Chondrocyte (in vitro differentiated cells): ENCODE measurements at places on chromosomes 5 and 9.
A peak's percentile ranks its signal among the peaks of the same experiment; 100 is the strongest.

DNA sequence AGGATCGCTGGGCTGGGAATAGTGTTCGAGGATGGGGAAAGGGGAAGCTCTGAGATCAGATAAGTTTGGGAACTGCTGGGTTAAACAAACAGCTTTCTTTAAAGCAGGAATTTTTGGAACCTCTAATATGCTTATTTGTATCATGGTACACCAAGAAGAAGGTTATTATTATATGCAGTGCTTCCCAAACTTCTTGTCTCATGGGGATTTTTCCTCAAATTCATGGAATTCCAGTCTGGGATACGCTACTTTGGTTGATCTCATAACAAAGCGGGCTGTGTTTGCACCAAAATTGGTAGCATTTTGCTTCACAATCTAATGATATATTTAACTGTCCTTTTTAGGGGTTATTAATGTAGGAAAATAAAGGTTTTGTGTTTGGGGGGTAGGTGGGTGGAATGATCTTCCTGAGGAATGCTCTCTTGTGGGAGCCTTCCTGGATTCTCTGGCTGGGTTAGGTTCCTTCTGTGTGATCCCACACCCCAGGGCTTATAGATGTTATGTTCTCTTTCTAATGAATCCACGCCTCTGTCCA, 116.2 kb upstream of the PANK3 start:
- H3K27me3 ChIP-seq: no peaks in the 10 kb centered on the region
- H3K36me3 ChIP-seq: peaks cover 28% of the 10 kb centered on the region
- H3K4me3 ChIP-seq: no peak overlapping the region
- no peak overlapping the region for H3K27ac ChIP-seq
- peaks cover 27% of the 10 kb centered on the region for H3K4me1 ChIP-seq

GRCh38 chr5:4188704-4189103, 593.1 kb downstream of the IRX1 start:
- no peak for DNase-seq
- no peaks in the 10 kb centered on the region for H3K4me1 ChIP-seq
- peaks cover 2% of the 10 kb centered on the region for H3K36me3 ChIP-seq
- H3K4me3 ChIP-seq: no peak overlapping the region

- H3K27me3 ChIP-seq: peaks cover 5% of the 10 kb centered on the region
- DNase-seq: no peak
- no peaks in the 10 kb centered on the region for H3K4me1 ChIP-seq
- no peak overlapping the region for H3K4me3 ChIP-seq
- no peaks in the 10 kb centered on the region for H3K36me3 ChIP-seq
Measured at GRCh38 chr5:178259623-178260536, 27.3 kb upstream of the PHYKPL start.

- peaks cover 39% of the 10 kb centered on the region for H3K4me1 ChIP-seq
- no peak overlapping the region for H3K4me3 ChIP-seq
- no peak for DNase-seq
- H3K27ac ChIP-seq: peak overlapping the region; percentile 90
- peaks cover 14% of the 10 kb centered on the region for H3K36me3 ChIP-seq
Measured at GRCh38 chr5:111830333-111830732, 73.3 kb upstream of the NREP start.

- no peak overlapping the region for H3K4me3 ChIP-seq
- no peaks in the 10 kb centered on the region for H3K36me3 ChIP-seq
- DNase-seq: no peak
- peak overlapping the region; percentile 60 for H3K27ac ChIP-seq
Measured at GRCh38 chr5:17379100-17379951, 118.7 kb upstream of the TAF11L2 start.

GRCh38 chr5:107633171-107633901, 37.4 kb downstream of the EFNA5 start:
- no peaks in the 10 kb centered on the region for H3K27me3 ChIP-seq
- H3K4me3 ChIP-seq: no peak overlapping the region
- no peaks in the 10 kb centered on the region for H3K36me3 ChIP-seq
- peaks cover 48% of the 10 kb centered on the region for H3K4me1 ChIP-seq

DNA sequence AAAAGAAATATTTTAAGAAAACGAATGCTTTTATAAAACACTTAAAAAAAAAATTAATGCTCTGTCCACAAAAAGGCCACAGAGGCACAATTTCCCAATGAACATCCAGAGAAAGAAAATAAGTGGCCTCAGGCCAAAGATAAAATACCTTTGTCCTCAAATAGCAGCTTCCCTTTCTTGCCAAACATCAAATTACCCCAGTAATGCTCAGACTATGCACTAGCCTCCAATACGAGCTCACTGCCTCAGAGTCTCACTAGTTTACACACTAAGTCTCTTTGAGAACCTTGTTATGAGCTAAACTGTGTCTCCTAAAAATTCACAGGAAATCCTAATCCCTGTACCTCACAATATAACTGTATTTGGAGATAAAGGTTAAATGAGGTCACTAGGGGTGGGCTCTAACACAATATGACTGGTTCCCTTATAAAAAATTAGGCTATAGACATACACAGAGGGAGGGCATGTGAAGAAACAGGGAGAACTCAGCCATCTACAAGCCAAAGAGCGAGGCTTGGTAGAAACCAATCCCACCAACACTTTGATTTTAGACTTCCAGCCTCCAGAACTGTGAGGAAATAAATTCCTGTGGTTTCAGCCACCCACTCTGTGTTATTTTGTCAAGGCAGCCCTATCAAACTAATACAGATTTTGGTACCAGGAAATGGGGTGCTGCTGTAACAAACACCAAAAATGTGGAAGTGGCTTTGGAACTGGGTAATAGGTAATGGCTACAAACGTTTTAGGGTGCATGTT, 4.4 kb downstream of the MPDZ start:
- H3K27me3 ChIP-seq: no peaks in the 10 kb centered on the region
- H3K36me3 ChIP-seq: no peaks in the 10 kb centered on the region
- H3K4me3 ChIP-seq: no peak overlapping the region

DNA sequence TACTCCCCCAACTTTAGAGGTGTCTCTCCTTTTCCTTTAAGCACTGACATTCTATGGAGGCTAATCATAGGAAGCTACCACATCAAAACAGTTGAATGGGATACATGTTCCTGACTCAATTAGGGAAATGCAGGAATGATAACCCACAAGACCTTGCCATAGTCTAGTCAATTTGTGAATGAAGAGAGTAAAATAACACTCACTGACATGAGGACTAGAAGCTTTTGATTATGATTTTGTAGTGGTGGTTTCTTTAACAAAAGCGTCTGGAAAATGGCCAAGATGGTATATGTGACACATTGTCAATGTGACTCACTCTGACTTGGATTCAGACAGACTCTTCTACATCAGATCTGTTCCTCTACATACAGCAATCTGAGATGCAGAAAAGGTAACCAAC, 13.7 kb upstream of the PRELID2 start:
- no peaks in the 10 kb centered on the region for H3K4me1 ChIP-seq
- H3K4me3 ChIP-seq: no peak overlapping the region
- no peaks in the 10 kb centered on the region for H3K36me3 ChIP-seq

GRCh38 chr5:178123966-178124925, 6.6 kb upstream of the RMND5B start:
- no peaks in the 10 kb centered on the region for H3K27me3 ChIP-seq
- DNase-seq: no peak
- H3K36me3 ChIP-seq: no peaks in the 10 kb centered on the region
- no peaks in the 10 kb centered on the region for H3K4me1 ChIP-seq
- no peak overlapping the region for H3K27ac ChIP-seq
- H3K4me3 ChIP-seq: no peak overlapping the region

GRCh38 chr5:57434227-57434640, 48.4 kb downstream of the ACTBL2 start:
- no peaks in the 10 kb centered on the region for H3K27me3 ChIP-seq
- H3K4me1 ChIP-seq: peaks cover 43% of the 10 kb centered on the region
- no peak for DNase-seq

- DNase-seq: no peak
- no peaks in the 10 kb centered on the region for H3K27me3 ChIP-seq
- H3K4me1 ChIP-seq: peaks cover 9% of the 10 kb centered on the region
- H3K4me3 ChIP-seq: no peak overlapping the region
- H3K27ac ChIP-seq: no peak overlapping the region
Measured at GRCh38 chr9:112841261-112841660, 49.4 kb downstream of the SLC46A2 start.

DNA sequence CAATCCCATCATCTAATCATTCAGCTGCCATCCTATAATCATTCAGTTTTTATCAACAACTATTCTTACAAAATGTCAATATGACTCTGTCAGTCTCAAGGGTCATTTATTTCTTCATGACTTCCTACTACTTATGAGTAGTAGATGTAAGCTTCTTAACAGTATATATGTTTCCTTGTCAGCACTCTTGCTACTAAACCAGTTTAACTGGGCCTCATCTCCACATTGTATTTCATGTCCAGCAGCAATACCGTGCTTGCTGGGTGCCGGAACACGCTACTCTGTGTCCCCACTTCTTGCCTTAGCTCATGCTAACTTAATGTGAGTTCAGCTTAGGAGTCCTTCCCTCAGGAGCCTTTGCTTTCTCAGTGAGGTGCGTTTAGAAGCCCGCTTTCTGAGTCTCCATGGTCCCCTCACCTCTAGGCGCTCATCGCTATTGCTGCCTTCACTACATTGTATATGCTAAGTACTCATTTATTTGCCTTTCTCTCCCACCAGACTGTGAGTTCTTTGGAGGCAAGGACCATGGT, 32.9 kb downstream of the ELL2 start:
- H3K27ac ChIP-seq: peak overlapping the region; percentile 0
- H3K27me3 ChIP-seq: no peaks in the 10 kb centered on the region
- peaks cover 8% of the 10 kb centered on the region for H3K36me3 ChIP-seq
- peaks cover 49% of the 10 kb centered on the region for H3K4me1 ChIP-seq
- no peak for DNase-seq
- no peak overlapping the region for H3K4me3 ChIP-seq

DNA sequence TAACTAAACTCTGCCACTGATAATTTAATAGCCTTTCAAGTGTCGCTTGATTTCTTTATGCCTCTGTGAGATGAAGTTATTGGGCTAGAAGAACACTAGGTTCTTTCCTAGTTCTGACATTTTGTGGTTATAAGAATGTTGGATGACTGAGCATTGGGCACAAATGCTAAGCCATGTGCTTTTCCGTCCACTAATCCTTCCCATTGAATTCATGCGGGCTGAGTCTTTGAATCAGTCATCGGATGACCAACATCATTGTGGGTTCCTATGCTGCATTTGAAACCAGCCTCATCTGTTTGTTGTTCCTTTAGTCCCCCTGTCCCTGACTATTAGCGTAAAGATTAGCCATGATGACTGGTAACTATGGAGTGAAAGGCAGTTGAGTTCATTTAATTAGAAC, 58.5 kb downstream of the ALDH1A1 start:
- H3K36me3 ChIP-seq: no peaks in the 10 kb centered on the region
- H3K4me3 ChIP-seq: no peak overlapping the region
- no peaks in the 10 kb centered on the region for H3K4me1 ChIP-seq
- H3K27me3 ChIP-seq: peaks cover 26% of the 10 kb centered on the region
- H3K27ac ChIP-seq: no peak overlapping the region

DNA sequence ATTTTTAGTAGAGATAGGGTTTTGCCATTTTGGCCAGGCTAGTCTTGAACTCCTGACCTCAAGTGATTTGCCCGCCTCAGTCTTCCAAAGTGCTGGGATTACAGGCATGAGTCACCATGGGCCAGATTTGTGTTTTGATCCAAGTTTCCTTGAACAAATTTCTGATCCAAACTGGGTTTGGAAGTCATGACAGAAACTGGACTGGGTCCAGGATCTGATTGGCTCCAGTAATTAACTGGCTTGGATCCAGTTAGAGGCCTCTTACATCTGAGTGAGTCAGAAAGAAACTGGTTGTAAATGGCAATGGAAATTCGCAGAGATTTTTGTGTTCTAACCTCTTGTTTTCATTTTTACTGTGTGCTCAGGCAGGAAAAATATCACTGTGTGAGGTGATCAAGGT, 141.6 kb downstream of the SLC25A46 start:
- no peak overlapping the region for H3K27ac ChIP-seq
- peaks cover 1% of the 10 kb centered on the region for H3K27me3 ChIP-seq
- DNase-seq: no peak
- H3K36me3 ChIP-seq: no peaks in the 10 kb centered on the region

DNA sequence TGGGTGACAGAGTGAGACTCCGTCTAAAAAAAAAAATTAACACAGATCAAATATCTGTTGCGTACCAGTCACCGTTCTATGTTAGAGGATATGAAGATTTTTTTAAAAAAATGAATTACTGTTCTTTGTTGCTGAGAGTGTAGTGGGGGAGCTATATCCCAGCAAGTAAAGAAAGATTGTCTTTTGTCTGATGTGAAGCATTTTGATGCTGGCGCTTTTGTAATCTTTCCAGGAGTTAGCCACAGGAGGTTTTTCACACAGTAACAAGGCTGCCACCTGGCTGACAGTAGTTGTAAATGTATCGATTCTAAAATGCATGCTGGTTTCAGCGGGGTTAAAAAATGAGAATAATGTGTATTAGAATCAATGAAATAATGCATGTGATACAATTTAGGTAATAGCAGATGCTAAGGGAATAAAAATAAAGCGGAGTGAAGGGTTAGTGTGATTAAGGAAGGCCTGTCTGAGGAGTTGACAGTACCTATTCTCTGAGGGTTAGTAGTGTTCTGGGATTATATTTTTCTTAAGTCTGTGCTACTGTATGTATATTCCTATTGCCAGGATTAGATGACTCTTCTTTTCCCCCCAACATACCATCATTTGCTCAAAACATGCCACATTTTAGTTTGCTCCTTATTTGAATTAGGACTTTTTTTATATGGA, 3.4 kb downstream of the LMNB1 start:
- H3K4me3 ChIP-seq: peak overlapping the region; percentile 47
- DNase-seq: no peak
- H3K27ac ChIP-seq: peak overlapping the region; percentile 57
- H3K4me1 ChIP-seq: peaks cover 26% of the 10 kb centered on the region

GRCh38 chr5:103889500-103890209, 327.1 kb upstream of the NUDT12 start:
- no peak overlapping the region for H3K4me3 ChIP-seq
- H3K4me1 ChIP-seq: peaks cover 5% of the 10 kb centered on the region
- no peaks in the 10 kb centered on the region for H3K36me3 ChIP-seq

DNA sequence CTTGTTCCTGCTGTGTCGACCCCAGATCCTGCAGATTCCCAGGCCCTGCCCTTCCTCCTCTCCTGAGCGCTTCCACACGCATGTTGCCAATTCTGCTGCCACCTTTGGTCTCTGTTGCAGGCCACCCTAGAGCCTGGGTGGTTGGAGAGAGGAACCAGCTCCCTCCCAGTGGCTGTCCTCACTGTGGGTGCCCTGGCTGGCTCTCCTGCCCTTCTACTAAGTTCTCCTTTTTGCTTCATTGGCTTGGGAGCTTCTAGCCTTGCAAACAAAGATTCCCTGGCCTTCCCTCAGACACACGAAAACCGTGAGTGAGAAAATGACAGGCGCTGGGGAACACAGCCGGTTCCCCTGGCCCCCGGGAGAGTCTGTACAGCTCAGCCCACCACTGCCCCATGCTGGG, 14.2 kb upstream of the NCS1 start:
- no peak overlapping the region for H3K27ac ChIP-seq
- no peak for DNase-seq
- no peaks in the 10 kb centered on the region for H3K27me3 ChIP-seq
- no peaks in the 10 kb centered on the region for H3K4me1 ChIP-seq

DNA sequence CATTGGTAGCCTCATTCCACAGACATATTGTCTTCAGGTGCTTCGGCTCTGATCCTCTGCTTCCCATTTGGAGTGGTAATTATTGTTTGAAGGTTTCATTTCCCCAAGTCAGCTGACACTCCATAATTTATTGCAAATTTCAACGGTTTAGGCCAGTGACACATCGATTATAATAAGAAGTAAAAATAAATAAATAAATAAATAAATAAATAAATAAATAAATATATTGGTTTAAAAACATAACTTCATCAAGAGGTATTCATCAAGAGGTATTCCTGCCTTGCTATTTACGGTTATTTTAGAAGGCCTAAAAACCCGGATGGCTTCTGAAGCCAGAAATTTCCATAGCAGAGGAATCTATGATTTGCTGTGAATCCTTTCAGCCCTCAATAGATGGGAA, 273.1 kb downstream of the SLF1 start:
- H3K36me3 ChIP-seq: no peaks in the 10 kb centered on the region
- H3K4me1 ChIP-seq: no peaks in the 10 kb centered on the region
- no peak overlapping the region for H3K27ac ChIP-seq
